Liver (tissue), 10 donors: ENCODE measurements at places on chromosomes 7 and 10.
A peak's percentile ranks its signal among the peaks of the same experiment; 100 is the strongest.

- DNase-seq: no peak
Observed at GRCh38 chr7:40315277-40315676, 180.5 kb downstream of the SUGCT start.

- no peak for DNase-seq
Observed at GRCh38 chr10:3660753-3661152, 124.3 kb downstream of the KLF6 start.

DNA sequence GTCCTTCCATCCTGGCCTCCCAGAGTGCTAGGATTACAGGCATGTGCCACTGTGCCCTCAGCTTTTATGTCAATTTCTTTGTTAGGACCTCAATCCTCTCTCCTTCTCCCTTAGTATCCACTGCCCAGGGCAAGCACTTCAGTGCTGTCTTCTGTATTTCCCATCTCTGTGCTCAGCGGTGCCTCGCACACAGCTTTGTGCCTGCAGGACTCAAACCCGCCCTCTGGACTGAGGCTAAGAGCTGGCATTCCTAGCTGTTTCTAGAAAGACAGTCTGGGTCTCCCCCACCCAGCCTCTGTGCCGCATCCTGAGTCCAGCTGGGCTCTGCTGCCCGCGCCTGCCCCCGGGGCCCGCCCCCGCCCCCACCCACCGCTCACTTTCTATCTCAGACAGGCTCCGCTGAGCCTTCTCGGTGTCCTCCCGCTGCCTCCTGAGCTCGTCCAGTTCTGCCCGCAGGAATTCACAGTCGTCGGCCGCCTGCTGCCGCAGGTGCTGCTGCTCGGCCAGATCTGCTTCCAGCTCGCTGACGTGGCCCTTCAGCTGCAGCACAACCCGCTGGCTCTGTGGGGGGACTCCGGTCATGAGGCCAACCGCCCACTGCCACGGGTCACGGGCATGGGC lies 67.3 kb downstream of the SPDYE5 start:
- DNase-seq: no peak

GRCh38 chr7:88666626-88667025 lies 92.9 kb upstream of the ZNF804B start:
- no peak for DNase-seq

DNA sequence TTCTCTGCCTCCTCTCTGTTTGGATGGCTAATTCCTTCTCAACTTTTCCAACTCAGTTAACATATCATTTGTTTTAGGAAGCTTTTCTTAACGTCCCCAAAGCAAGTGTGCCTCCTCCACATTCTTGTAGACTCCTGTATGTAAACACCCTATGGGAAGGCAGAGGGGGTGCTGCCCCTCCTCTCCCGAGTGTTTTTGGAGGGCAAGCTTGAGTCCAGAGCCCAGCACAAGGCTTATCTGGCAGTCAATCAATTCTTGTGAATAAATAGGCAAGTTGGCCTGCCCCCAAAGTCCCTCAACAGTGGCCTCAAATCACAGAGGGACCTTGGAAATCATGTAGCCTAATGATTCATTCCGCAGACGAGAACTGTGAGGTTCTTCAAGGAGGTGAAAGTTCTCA lies 305.6 kb downstream of the RPS24 start:
- DNase-seq: peak; percentile 12

GRCh38 chr7:45105588-45106188 lies 5.8 kb downstream of the TBRG4 start:
- DNase-seq: no peak

GRCh38 chr7:119514326-119514725 lies 758.6 kb upstream of the KCND2 start:
- DNase-seq: no peak

GRCh38 chr7:119596651-119597050 lies 676.3 kb upstream of the KCND2 start:
- DNase-seq: no peak

DNA sequence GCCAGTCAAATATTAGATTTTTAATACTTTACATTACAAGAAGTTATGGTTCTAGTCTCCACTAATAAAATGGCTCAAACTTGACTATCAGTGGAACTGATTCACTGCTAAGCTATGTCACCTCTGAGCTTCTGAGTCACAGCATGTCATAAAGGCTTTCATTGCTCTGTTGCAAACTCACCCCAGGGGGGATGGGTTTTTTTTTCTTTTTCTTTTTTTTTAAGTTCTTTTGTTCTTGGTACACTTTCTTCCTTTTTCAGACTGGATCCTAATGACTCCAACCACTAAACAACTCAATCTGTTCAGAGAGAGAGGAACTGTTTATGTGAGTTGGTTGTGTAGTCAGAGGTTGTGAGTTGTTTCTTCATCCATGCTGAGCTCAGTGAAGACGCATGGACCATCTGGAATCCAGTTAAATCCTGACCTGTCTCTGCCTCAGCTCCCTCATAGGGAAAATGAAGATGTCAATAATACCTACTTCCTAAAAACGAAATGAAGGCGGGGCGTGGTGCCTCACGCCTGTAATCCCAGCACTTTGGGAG lies 11.0 kb downstream of the MYOF start:
- no peak for DNase-seq

GRCh38 chr10:26829810-26830515 lies 30.8 kb downstream of the ABI1 start:
- DNase-seq: no peak

DNA sequence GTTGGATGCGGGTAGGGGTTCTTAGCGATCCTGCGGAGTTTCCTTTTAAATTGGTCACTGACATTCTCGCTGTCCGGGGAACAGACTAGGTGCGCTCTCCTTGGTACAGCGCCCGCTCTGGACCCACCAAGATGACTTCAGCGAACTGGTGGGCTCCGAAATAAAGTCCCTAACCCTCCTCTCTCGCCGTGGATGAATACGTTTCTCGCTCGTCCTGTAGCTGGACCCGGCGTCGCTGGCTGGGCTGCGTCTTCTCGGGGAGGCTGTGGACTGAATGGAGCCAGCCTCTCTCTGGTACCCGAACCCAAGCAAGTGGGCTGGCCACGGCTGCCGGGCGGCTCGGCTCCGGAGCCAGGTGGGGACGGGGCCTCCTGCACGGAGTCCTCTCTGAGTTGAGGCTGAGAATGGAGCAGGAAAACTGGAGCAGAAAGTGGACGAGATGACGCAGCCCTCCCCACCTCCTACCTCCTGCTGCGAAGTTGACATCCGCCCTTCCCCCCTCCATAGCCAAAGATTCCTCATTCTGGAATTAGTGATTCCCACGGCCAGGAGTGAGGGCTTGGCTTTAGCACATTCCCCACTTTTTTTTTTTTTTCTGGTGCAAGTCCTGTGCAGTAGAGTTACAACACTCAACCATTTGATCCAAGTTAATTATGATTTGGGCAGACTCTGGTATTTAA lies 1.5 kb downstream of the UNC5B start:
- no peak for DNase-seq

- DNase-seq: no peak
Observed at GRCh38 chr10:102408728-102409603, 9.6 kb downstream of the PSD start.

DNA sequence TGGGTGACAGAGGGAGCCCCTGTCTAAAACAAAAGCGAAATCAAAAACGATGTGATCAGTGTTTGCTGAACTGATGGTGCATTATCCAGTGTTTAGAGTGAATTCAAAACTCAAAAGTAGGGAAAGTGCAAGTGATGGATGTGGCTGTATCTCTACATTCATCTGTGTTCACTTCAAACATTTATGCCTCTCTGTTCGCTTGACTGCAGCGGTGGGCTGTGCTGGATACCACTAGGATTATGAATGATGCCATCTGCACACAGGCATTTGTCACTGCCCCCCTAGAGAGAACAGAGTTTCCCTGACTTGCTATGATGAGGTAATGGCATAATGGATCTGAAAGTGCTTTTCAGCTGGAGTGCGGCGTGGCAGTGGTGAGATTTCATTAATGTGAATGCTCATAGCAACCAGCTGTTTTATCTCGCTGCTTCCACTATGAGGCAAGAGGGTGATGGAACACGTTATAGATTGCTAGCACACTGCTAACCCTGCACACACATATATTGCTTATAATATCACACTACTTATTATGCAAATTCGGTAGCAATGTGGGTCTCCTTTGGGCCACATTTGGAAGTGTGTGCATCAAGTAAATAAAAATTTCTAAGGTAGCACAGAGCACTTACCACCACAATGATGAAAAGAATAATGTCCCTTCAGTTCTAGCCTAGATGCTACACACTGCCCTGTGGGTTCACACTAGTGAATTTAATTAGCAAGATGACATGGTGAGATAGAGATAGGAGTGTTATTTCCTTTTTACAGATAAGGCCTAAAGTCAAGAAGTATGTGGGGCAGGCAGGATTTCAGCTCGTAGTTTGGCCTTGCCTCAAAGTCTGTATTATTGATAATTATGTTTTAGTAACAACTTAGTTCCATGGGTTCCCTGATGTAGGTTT lies 164.7 kb downstream of the CAMK1D start:
- peak; percentile 13 for DNase-seq

DNA sequence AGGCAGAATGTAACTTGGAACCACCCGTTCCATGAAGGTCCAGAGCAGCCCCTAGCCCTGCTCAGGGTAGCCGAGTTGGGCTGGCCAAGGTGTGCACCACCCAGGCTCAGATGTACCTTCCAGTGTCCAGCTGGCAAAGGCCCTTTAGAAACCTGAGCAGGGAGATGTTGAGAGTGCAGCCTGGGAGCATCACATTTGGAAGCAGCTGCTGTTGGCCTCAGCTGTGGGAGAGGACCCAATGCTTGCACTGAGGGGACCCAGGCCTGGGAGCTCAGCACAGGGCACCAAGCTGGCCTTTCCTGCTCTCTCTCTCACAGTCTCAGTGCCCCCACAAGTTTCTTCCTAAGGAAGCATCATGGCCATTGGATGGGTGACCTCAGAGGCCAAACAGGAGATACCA lies 33.5 kb downstream of the ANXA8 start:
- no peak for DNase-seq

- no peak for DNase-seq
Observed at GRCh38 chr7:74320645-74321221, 31.5 kb downstream of the CLIP2 start.

DNA sequence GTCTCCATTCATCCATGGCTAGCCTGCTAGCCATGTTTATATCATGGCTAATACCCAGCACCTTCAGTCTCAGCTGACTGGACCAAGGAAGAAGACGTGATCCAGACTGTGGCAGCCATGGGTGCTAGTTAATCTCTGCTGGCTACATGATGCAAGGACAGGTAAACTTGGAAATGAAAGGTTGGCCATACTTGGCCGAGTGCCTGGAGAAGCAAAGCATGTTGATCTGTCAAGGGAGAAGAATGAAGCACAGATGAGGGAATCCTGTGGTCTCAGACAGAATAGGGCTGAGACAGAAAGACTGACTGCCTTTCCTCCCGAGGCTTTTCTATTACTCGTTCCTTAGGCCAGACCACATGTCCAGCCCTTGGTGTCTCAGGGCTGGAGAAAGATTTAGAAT lies 41.1 kb downstream of the CPVL start:
- DNase-seq: no peak

GRCh38 chr7:42639930-42640329 lies 271.9 kb downstream of the C7orf25 start:
- no peak for DNase-seq

- no peak for DNase-seq
Observed at GRCh38 chr10:3290550-3290949, 118.0 kb upstream of the PITRM1 start.

GRCh38 chr7:29356631-29357030 lies 162.1 kb downstream of the CHN2 start:
- DNase-seq: no peak

DNA sequence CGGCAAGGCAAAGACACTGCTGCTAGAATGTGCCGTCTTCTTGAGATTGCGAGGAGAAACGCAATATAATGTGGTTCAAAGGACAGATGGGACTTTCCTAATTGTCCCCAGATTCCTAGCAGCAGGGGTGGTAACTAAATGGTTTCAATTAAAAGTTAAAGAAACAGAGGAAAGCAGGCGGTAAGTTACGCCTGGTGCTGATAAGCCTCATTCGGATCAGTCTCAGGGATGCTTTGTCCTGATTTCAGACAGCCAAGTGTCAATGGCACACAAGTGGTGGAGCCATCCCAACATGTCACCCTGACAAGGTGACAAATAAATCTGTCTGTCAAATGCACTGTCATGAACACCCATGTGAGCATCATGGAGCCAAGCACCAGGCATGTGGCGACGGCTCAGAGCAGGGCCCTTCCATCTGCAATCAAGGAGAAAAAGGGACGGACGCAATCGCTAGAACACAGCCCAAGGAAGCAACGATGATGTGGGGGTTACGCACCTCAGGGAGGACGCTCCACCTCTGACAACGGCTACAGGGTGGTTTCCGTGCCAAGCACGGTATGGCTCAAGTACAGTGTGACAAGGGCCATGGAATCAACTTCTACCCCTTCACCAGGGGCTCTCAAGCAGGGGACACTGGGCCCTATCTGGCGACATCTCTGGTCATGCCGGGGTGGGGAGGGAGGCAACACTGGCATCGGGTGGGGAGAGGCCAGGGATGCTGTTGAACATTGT lies 66.2 kb downstream of the CTBP2 start:
- no peak for DNase-seq

DNA sequence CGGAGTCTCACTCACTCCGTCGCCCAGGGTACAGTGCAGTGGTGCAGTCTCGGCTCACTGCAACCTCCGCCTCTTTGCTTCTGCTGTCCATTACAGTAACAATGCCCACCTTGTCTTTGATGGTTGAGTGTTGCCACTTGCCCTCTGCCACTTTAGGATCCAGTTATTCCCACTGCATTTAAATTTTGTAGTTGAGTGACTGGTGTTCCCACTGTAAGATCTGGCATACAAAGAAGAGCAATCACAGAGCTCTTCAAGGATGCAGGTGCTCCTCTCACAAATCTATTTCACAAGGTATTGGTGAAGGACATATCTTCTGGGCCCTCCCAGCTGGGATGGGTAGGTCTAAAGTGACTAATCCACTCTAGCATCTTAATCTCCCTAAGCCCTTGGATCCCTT lies 12.6 kb downstream of the PTER start:
- DNase-seq: no peak

DNA sequence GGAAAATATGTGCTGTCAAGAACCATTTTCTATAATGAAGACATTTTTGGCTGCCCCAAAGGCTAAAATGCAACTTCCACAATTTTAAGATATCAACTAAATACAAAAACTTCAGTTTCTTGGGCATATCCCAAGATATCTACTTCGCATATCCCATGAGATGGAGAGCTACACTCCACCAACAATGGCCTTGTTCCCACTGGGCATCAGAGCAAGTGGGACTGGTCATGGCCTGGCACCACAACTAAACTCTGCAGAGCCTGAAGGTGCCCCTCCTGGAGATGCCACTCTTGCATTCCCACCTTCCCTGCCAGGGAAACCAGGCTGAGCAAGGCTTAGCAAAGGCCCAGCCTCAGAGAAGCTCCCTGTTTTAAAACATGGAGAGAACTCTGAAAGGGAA lies 75.8 kb upstream of the LRRC17 start:
- DNase-seq: no peak

DNA sequence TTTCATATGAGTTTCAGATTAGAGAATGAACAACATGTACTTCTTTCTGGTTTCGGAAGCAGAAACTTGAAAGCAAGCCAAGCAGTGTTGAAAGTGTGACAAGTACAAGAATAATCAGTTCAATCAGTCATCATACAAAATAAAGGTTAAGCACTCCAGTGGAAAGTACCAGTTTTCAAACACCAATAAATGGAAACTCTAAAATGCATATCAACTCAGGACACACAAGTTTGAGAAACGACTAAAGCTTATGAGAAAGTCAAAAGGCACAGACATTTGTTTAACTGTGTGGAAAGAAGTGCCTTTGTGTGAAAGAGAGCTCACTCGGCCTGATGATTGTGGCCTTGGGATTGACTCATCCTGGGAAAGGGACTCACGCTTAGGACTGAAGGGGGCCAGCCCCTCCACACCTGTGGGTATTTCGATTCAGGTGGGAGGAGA lies 60.6 kb upstream of the AKR1C1 start:
- no peak for DNase-seq
